ENCODE measurements at places on chromosomes 5 and 9.

GRCh38 chr5:130168211-130168610 is 263.9 kb downstream of the CHSY3 start:
- DNase-seq = no peak

DNA sequence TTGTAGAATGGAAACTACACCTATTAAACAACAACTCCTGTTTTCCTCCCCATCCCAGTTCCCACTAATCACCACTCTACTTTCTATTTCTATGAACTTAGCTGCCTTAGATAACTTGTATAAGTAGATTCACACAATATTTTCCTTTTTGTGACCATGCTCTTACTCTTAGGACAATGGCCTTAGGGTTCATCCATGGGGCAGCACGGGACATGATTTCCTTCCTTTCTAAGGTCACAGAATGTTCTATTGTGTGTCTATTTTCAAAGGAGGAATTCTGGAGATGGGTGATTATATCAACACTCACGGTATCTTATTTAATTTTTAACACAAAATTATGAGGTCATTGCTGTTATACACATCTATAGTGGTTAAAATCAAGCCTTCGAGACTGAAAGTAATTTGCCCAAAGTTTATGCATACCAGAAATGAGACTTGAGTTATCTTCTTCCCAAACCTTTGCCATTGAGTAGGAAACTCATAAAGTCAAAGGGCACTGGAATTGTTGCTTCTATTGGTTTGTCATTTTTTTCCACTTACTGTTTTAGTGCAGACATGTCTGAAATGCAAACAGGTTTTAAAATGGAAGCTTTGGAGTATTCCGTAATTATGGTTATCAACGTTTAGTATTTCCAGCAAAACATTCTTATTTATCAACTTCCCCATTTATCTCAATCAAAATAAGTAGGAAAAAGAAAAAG is 23.6 kb downstream of the CTSL start:
- DNase-seq = no peak

GRCh38 chr9:111661150-111661801 is at the start of gene GNG10:
TSS of gene GNG10 (plus strand) at chr9:111661605. CDS start at chr9:111661635, 30 bp downstream.
- DNase-seq = peak; percentile 54

DNA sequence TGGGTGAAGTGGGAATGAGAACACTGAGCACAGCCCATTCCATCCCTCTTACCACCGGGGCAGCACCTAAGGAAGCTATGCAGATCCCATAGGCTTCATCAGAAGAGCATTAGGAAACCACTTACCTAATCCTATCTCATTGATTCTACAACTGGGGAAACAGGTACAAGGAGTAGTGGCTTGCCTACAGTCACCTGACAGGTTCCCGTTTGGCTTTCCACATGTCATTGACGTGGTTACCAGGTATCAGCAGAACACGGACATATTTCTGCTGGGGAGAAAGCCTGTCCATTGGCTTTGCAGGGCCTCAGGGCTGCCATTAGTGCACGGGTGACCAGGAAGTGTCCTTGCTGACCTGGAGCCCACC is 11.3 kb downstream of the AFAP1L1 start:
- no peak for DNase-seq

GRCh38 chr5:105968981-105969380 is 1701.8 kb downstream of the EFNA5 start:
- no peak for DNase-seq

DNA sequence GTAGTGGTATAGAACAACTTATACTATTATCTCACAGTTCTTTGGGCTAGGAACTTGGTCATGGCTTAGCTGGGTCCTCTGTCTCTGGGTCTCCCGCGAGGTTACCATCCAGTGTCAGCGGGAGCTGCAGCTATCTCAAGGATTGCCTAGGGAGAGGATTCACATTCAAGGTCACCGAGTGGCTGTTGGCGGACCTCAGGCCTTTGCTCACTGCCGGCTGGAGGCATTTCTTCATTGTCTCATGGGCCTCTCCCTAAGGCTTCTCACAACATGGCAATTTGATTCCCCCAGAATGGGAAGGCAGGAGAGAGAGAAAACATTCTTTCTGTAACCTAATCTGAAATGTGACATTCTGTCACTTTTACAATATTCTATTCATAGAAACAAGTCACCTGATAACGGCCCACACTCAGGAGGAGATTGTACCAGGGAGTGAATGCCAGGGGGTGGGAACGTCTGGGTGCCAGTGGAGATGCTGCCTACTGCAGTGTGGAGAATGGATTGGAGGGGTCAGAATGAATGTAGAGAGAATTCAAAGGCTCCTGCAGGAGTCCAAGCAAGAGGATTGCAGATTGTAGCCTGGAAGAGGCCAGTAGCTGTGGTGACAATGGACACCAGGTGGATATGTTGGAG is 29.5 kb upstream of the ANKRD18A start:
- DNase-seq = no peak

DNA sequence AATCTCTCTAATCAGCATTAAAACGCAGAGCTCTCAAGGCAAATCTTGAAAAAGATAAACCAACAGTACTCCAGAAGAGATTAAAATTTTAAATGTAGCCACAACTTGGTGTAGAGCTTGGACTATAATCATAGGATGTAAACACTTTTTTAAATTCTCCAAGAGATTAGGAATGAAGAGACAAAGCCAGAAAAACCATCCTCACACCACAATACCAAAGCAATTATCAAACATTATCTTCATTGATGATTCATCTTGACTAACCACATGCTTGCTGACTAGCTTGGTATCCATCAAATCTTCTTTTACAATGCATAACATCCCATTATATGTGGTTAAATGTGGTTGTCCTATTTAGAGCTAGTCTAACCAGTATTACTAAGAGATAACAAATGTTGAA is 815.1 kb downstream of the TLE1 start:
- no peak for DNase-seq

GRCh38 chr5:131245312-131245711 is 18.5 kb upstream of the CDC42SE2 start:
- DNase-seq = no peak

- DNase-seq = no peak
Observed at GRCh38 chr5:2066373-2066772, 183.6 kb upstream of the IRX4 start.

DNA sequence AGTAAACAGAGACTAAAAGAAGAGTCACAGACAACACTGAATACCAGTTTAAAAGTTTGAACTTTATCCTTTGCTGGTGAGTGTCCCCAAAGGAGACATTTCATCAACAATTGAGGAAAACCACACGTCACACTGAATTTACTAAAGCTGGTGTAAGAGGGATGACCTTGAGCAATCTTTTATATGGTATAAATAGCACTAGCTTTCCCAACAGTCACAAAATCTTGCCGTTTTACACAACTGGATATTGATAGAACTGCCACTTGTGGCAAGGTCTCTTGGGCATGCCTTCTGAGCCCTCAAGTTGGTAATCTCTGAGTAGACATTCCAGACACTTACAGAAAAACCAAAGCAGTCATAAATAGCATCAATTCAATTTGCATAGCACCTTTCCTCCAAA is 311.5 kb upstream of the TARS1 start:
- DNase-seq = no peak

- DNase-seq = no peak
Observed at GRCh38 chr9:98372077-98372836, 116.8 kb upstream of the TBC1D2 start.

GRCh38 chr9:131669269-131670157 is 70.4 kb downstream of the RAPGEF1 start:
- DNase-seq = no peak

DNA sequence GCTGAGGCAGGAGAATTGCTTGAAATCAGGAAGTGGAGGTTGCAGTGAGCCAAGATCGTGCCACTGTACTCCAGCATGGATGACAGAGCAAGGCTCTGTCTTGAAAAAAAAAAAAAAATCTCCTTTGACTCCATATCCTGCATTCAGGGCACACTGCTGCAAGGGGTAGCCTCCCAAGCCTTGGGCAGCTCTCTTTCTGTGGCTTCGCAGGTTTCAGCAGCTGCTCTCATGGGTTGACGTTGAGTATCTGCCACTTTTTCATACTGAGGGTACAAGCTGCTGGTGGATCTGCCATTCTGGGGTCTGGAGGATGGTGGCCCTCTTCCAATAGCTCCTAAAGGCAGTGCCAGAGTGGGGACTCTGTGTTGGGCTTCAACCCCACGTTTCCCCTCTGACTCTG is 2198.1 kb upstream of the WWC1 start:
- DNase-seq = no peak

- DNase-seq = no peak
Observed at GRCh38 chr9:128160603-128160987, 530 bp downstream of the BBLN start.

DNA sequence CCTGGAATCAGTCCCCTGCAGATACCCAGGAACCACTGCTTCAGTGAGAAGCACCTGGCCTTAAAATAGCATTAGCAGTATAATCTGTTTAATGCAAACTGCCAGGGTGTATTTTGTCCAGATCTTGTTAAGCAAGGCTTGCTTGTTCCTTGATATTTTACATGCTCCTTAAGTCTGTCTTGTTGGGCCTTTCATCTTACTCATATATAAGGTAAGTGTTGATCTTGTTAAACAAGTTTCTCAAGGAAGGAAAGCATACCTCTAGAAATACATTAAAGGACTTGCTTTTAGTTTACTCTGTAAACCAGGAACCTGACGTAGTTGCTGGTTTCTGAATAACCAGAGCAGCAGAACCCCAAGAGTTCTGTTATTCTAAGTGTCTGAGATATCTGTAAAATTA is 13.7 kb downstream of the HSPA4 start:
- no peak for DNase-seq

DNA sequence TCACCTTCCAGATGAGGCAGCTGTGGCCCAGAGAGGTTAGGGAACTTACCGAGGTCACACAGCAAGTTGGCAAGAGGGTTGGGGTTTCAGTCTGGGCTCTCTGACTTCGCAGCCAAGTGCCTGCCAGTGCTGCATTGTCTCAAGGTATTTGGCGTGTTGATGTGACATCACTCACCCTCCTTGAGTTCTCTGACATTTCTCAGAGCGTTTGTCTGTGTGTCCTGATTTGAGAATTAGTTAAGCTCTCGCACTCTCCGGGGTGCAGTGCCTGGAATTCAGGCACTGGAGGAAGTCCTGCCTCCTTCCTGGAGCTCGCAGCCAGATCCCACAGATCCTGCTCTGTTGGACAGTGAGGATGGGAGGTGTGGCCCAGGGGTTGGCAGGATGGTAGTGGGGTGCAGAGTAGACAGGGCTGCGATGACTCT is 25.7 kb downstream of the WWC1 start:
- DNase-seq = no peak

DNA sequence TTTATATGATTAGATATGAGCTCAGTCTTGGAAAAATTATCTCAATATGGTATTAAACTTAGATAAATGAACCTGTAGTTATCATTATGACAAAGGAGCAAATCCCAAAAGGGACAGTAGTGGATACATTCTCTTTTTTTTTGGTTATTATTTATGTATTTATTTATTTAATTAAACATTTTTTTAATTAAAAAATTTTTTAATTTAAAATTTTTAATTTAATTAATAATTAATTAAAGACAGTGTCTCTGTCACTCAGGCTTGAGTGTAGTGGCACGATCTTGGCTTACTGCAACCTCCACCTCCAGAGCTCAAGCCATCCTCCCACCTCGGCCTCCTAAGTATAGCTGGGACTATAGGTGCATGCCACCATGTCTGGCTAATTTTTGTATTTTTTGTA is 15.6 kb downstream of the ANKHD1 start:
- DNase-seq = no peak

DNA sequence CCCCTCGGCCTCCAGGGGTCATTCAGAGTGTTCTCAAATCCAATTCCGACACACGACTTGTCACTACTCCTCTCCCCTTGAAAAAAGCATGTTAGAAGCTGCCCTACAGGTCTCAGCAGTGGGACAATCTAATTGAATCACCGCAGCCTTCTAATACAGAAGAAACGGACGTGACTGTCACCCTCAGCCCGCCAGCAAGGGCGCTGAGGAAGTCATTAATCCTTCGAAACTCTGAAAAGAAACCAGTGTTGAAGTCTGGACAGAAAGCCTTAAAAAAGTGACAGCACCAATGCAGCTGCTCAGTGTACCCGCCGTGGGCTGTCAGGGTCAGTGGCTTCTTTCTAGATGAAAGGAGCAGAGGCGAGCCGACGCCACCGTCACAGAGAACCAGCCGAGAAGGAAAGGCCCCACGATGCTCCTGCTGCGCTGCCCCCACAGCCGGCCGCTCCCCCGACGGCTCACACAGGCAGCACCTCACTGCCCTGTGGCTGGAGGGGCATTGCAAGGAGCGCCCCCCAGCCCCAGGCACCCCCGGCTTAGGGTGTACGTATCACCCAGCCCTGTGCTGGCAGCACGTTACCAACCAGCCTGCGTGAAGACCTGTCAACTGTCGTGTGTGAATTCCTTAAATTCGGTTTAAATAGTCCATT is 5.7 kb downstream of the BRD3OS start:
- DNase-seq = no peak

- no peak for DNase-seq
Observed at GRCh38 chr9:95732802-95733688, 142.4 kb upstream of the ERCC6L2 start.

GRCh38 chr9:114538241-114538640 is 33.0 kb upstream of the WHRN start:
- no peak for DNase-seq

- DNase-seq = no peak
Observed at GRCh38 chr9:113290052-113290607, 13.0 kb downstream of the RNF183 start.

- no peak for DNase-seq
Observed at GRCh38 chr5:169474226-169474625, 109.3 kb upstream of the SPDL1 start.

DNA sequence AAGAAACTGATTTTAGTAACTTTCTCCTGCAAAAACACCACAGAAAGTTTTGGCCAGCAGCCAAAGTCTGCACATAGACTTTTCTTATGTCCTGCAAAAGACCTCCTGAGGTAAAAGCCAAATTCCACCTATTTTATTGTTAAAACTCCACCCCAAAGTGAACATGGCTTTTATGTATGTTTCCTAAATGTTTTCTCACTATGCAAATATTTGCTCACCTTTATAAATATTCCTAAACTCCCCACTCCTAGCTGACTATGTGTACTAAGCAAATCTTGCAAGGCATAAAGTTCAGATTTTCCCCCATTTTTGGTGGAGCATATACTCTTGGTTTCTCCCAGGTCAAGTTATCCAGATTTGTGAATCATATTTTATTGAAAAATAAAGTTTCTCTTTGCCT is 446.2 kb downstream of the DNAH5 start:
- no peak for DNase-seq

DNA sequence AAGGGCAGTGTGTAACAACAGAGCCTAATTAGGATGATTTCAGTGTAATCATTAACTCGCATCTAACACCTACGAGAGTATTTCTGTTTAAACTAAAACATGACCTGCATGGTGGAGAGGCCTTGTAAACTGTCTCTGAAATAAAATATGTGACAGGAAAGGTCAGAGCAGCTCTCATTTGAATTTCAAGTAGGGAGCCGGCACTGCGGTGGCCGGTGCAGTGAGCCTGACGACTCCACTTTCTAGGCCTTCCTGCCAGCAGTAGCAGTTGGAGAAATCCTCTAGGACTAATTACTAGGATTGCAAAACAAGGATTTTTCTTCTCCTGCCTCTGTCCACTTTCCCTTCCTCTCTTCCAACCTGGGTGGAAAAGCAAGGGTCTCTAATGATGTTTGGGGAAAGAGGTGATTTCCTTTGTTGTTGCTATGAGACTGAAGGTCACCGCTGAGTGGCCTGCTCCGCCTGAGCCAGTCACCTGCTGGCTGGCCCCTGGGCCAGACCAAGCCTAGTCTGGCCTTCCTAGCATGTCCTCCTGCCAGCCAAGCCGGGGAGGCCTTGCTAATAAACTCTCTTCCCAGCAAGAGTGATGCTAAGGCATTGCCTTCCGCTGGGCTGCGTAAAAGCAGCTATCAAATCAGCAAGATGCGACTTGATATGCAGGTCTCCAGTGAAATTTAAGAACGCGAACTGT is 245.7 kb downstream of the PSAT1 start:
- no peak for DNase-seq
